ENCODE measurements at places on chromosomes 13 and 19.
A peak's percentile ranks its signal among the peaks of the same experiment; 100 is the strongest.

GRCh38 chr13:100040196-100040595, 48.7 kb upstream of the PCCA start:
- DNase-seq, result no peak

- DNase-seq, result no peak
Measured at GRCh38 chr19:12260861-12261260, 33.8 kb downstream of the ZNF44 start.

DNA sequence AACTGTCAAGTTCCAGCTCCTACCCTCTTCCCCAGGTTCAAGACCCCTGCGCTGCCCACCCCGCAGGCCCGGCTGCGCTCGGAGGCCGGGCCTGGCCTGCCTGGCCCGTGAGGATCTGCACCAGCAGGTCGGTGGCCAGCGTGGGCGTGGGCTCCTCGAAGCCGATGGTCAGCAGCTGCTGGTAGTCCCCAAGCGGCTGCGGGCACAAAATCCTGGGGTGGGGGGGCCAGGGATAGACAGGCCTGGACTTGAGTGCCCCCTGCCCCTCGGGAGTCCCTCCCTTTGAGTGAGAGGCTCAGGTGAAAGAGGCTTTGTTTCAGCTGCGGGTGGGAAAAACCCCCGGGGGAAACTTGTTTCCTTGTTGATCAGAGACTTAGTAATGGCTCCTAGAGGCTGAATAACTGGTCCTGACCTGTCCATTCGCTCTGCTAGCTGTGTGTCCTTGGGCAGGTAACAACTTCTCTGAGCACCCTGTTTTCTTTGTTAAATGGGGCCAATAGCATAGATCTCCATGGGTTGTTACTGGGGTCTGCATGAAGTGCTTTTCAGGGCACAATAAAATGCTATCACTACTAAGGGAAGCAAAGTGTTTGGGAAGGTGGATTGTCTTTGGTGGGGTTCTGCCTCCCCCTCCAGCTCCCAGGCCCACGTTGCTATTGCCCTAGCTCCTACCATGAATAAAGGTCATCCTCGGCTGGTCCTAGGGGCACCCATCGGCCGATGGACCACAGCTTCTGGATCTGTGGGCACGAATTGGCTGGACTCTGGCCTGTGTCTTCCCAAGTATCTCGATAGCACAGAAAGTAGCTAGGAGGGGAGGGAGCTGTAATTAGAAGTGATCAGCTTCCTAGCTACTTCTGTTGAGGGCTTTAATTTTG, 3.5 kb downstream of the C19orf67 start:
- peak; percentile 81 for DNase-seq

GRCh38 chr13:22647156-22647850, 533.5 kb upstream of the SGCG start:
- DNase-seq, result no peak

DNA sequence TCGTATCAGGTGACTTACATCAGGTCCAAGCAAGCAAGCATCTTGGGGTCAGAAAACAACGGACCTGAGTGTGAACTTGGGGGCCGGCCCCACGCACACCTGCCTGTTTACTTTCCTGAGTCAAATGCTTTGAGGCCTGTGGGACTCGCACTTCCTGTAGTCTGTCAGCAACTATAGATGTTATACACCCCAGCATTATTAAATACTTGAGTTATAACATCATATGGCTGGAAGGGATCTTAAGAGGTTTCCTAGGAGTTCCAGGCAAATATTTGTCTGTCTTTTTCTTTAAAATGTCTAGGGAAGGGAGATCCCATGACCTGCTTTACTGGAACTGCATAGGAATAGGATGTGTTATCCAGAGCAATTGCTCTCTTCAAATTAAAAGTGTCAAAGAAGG, 280.6 kb downstream of the SHISA2 start:
- DNase-seq, result peak; percentile 12

DNA sequence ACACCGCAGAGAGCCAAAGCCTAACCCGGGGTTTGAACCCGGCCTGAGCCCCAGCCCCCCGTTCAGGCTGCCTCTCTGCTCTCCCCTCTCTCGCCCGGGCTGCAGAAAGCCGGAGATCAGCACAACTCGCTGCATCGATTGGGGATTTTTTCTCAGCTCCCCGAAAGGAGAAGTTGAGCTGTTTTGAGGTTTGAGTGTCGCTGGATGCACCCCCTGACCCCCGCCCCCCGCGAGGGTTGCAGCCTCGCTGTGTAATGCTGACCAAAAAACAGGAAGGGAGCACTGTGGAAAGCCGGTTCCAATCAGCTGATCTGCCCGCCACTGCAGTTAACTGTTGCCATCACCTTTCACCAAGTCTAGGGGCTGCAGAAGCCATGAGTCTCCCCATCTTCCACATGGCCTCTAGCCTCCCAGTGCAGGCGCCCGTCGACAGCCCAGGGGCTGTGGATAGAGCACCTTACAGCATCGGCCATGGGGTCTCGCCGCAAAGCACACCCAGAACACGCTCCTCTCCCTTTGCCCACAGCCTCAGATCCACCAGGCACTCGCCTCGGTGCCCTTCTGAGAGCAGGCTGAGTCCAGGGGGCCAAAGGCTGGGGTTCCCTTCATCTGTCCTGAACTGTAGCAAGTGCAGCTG, 34.5 kb downstream of the MYO9B start:
- DNase-seq, result no peak

DNA sequence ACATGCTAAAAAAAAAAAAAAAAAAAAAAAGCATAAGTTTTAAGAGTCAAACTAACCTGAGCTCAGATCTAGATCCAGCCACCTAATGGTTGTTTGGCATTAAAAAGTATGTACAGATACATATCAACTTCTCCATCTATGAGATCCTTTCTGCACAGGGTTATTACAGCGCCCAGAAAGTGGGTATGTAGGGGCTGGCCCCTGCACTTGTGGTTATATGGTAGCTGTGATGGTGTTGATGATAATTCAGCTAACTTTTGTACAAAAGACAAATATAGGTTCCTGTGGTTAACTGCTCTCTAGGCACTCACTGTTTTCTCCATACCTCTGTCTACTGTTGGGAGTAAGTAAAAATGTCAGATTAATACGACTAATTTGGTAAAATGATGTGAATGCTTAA, 81.7 kb downstream of the TNFRSF19 start:
- no peak for DNase-seq

DNA sequence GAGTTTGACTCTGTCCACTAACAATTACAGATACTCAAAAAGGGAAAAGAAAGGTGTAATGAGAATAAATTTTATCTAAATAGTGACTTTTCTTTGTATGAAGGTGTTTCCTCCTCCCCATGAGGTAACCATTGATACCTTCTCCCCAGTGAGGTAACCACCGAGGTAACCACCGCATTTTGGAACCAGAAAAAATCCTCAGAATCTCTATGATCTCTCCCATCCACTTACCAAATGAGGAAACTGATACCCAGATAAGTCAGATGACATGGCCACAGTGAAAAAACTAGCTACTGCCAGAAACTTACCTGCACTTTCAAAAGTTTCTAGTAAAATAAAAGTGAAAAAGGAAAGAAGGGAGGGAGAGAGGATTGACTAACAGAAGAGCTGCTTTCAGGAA, 124.0 kb upstream of the FNDC3A start:
- DNase-seq, result no peak

GRCh38 chr13:24040835-24041234, 119.7 kb upstream of the SPATA13 start:
- DNase-seq, result no peak

DNA sequence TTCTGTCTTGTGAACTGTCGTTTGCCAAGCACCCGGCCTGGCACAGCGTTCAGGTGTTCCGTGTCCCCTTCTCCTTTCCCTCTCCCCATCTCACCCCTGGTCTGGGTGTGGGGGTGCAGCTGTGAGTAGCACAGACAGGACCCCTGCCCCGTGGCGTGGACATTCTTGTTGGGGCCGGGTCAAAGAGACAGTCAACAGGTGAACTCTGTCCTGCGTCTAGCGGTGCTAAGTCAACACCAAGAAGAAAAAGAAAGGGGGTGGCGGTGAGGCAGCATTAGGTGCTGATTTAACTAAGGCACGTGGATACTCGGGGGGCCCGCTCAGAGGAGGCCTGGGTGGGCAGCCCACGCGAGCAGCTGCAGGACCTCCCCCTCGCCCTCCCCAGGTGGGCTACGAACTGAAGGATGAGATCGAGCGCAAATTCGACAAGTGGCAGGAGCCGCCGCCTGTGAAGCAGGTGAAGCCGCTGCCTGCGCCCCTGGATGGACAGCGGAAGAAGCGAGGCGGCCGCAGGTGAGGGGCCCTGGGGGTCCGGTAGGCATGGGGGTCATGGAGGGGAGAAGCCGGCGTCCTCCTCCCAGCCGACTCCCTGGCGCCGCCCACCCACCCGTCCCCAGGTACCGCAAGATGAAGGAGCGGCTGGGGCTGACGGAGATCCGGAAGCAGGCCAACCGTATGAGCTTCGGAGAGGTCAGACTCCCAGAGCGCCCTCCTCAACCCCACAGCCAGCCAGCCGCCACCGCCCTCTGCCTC, 9.7 kb upstream of the CNOT3 start:
- DNase-seq, result no peak

- peak; percentile 10 for DNase-seq
Measured at GRCh38 chr19:16801600-16802013, 27.6 kb upstream of the SIN3B start.

DNA sequence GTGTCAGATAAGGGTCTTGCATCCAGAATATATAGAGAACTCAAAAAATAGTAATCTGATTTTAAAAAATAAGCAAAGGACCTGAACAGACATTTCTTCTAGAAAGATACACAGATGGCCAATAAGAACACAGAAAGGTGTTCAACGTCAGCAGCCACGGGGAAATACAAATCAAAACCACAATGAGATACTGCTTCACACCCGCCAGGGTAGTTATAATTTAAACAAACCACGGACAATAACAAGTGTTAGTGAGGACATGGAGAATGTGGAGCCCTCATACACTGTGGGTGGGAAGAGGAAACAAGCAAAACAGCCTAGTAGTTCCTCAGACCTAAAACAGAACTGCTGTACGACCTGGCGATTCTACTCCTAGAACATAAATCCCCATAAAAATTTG, 26.7 kb upstream of the NAPA start:
- DNase-seq, result no peak

- DNase-seq, result no peak
Measured at GRCh38 chr19:14471436-14472187, 3.5 kb downstream of the PTGER1 start.

DNA sequence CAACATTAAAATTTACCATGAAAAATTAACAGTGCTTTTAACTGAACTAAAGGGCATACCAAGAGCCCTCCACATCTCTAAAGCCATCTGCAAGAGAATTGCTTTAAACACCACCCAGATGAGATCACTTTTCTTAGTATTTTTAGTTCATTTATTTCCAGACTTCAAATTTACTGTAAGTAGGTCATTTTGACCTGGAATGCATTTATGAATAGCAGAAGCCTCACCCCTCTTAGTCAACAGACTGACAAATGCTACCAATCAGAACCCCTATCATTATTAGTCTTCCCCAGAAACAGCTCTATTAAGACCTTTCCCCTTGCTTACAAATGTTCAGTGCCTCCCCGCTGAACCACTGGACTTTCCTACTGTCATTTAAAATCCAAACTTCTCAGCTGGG, 27.3 kb downstream of the RUBCNL start:
- DNase-seq, result no peak

DNA sequence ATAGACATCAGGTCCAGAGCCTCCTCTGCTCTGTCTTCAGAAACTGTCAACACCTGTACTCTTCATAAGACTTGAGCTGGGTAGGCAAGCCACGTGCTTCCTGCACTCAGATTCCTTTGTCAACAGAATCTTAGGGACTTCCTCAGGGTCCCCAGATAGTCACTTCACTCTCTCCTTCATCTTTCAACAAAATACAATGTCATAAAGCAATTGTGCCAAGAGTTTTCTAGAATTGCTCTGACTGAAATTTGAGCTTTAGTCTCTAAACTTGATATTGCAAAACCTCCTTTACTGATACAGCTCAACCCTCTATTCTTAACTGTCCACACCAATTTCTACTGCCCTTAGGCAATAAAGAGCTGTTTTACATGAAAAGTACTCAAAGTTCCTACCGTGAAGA, 179.9 kb downstream of the IRS2 start:
- no peak for DNase-seq

DNA sequence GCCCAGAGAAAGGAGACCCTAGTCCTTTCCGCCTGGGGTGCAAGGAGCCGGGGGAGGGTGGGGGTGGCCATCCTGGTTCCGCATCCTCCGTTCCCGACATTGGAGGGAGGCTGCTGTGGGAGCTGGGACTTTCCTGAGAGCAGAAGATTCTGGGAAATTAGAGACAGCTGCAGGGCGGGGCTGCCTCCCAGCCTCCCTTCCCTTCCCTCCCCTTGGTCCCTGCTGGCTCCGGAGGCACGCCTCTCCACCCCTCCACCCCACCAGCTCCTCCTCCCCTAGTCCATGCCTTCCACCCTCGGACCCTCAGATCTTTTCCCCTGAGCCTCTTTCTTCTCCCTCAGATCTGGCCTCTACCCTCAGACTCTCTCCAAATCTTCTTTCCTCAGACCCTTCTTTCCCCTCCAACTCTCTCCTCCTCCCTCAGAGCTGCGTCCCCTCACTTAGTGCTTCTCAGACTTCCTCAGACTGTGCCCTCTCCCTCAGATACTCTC, 3.1 kb upstream of the BCL3 start:
- DNase-seq, result no peak

- no peak for DNase-seq
Measured at GRCh38 chr13:77213644-77214043, 113.2 kb downstream of the MYCBP2 start.

DNA sequence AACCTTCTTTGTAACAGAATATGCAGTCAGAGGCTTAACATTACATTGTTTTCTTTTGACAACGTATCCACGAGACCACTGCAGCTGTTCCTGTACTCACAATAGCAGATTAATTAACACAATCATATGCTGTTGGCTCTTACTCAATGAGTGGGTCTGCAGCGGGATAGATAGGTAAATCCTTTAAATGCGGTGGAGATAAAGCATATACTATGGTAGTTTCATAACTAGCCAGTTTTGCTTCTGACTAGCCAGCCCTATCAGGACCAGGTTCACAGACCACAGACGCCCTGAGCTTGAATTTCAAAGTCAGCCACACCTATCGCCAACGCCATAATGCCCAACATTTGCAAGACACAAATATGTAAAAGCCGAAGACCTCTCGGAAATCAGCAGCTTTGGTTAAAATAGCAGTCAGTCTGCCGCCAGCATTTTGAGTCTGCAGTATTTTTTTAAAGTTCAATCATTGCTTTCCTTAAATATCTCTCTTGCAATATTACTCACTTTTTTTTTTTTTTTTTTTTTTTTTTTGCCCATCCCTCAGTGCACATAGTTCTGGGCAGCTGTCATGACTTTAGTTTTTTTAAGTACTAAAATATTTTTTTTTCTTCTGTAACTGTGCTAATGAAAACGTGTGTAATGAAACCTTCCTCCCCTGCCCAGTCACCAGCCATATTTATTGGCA, 120.5 kb downstream of the ZNF536 start:
- DNase-seq, result no peak

- DNase-seq, result no peak
Measured at GRCh38 chr13:61779456-61779855, 363.8 kb upstream of the PCDH20 start.

DNA sequence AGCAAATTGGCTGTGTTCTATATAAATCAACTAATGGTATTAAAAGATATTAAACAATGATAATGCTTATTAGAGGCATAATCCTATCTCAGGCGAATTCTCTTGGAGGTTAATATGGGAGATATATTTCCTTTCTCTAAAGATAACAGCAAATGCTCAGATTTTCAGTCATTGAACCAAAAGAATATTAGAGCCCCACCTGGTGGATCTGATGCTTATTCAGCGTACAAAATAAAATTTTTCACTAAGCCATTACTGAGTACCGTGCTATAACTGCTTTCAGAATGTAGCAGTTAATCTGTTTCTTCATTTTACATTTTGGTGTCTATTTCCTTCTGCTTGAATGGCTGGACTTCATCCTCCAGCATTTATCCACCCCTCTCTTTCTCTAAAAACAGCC, 143.3 kb upstream of the IPO5 start:
- no peak for DNase-seq
